Lower lobe of right lung (tissue), 2 donors: ENCODE measurements at places on chromosomes 13 and 19. TPM values are rescaled to one million over a fixed set of nuclear protein-coding genes. Genes with fewer than 3 reads are reported as not detected.

CYP2S1 gene
- total RNA-seq: 11.0 TPM

EID2B gene
- total RNA-seq: 3.7 TPM

UBE2L5 gene
- total RNA-seq: not detected

PCSK4 gene
- 7.4 TPM for total RNA-seq

ZNF506 gene
- total RNA-seq: 24.5 TPM

GJA3 gene
- total RNA-seq: not detected

ANGPTL8 gene
- not detected for total RNA-seq

CNN1 gene
- total RNA-seq: 16.4 TPM

DHDH gene
- total RNA-seq: 1.9 TPM

PEX11G gene
- total RNA-seq: 3.8 TPM

RELB gene
- total RNA-seq: 12.2 TPM

LIM2 gene
- total RNA-seq: not detected

ATP4B gene
- total RNA-seq: not detected

OPA3 gene
- total RNA-seq: 11.3 TPM

ENOX1 gene
- total RNA-seq: 2.0 TPM

DIAPH3 gene
- 3.2 TPM for total RNA-seq

CDC42EP5 gene
- total RNA-seq: 25.5 TPM

FRY gene
- 93.7 TPM for total RNA-seq
